Activated effector memory CD4-positive, alpha-beta T cell treated with anti-CD3 and anti-CD28 coated beads, Interleukin-2, amount 50 U/mL, for 16 hours (primary cell): ENCODE measurements at places on chromosomes 1 and 21.

- DNase-seq = no peak
Observed at GRCh38 chr1:210081494-210081893, 143.5 kb downstream of the SYT14 start.

- no peak for DNase-seq
Observed at GRCh38 chr1:236002025-236002390, 62.9 kb downstream of the NID1 start.

GRCh38 chr1:170355267-170355801, 176.6 kb upstream of the GORAB start:
- DNase-seq = no peak

GRCh38 chr1:211616965-211617297, 38.0 kb upstream of the SLC30A1 start:
- no peak for DNase-seq

DNA sequence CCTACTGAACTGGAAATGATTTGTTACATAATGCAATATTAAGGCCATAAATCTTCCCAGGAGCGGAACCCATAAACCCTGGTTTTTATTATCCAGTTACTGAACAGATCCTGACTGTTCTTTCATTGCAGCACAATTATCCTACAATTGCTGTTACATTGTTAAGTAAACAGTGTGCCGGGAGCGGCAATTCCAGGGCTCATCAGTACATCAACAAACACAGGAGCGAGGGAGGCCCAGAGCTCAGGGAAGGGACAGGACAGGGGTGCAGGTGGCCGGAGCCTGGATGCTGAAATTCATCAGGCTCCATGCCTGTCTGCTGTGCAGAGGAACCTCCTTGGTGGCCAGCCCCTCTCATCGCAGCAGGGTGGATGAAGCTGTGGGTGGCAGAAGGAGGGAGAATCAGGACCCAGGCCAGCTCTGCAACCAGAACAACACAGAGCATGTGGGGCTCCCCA, 544.7 kb downstream of the NPHP4 start:
- DNase-seq = no peak
